ENCODE measurements at places on chromosomes 11 and 22. TPM values are rescaled to one million over a fixed set of nuclear protein-coding genes. Genes with fewer than 3 reads are reported as not detected.

The SAA1 gene
- total RNA-seq: not detected

The FAM118A gene
- total RNA-seq: 72.6 TPM

The ELMOD1 gene
- not detected for total RNA-seq

The CTSF gene
- not detected for total RNA-seq

The PNPLA3 gene
- 2.5 TPM for total RNA-seq

- H3K36me3 ChIP-seq: peaks cover 4% of the 10 kb centered on the region
- H3K4me1 ChIP-seq: peaks cover 12% of the 10 kb centered on the region
- peaks cover 2% of the 10 kb centered on the region for H3K27me3 ChIP-seq
- H3K4me3 ChIP-seq: no peak overlapping the region
These were observed 30.6 kb downstream of the KIRREL3 start for GRCh38 chr11:126969865-126970479.

DNA sequence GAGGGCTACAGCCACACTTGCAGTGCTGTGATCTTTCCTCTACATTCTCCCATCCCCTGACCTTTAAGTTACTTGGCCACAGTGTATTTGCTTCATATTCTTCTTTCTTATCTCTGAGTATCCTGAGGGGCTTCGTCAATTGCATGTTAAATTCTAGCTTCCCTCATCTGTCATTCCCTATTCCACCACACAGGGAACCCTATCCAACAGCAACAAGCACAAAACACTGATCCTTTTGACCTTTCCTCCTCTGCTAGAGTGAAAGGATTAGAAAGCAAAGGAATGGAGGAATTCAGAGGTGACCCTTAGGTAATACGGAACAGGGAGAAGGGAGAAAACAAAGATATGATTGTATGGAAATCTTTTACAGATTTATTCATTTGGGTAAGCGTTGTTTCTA is 1061.7 kb upstream of the TENM4 start:
- no peak overlapping the region for H3K27ac ChIP-seq
- H3K4me3 ChIP-seq: no peak overlapping the region
- H3K27me3 ChIP-seq: no peaks in the 10 kb centered on the region
- DNase-seq: no peak
- H3K4me1 ChIP-seq: no peaks in the 10 kb centered on the region
- no peaks in the 10 kb centered on the region for H3K36me3 ChIP-seq

- H3K27ac ChIP-seq: no peak overlapping the region
- H3K27me3 ChIP-seq: no peaks in the 10 kb centered on the region
- peaks cover 24% of the 10 kb centered on the region for H3K4me1 ChIP-seq
- H3K4me3 ChIP-seq: no peak overlapping the region
- DNase-seq: no peak
These were observed 8.9 kb downstream of the IMMP1L start for GRCh38 chr11:31500560-31500959.

- H3K27me3 ChIP-seq: no peaks in the 10 kb centered on the region
- DNase-seq: no peak
- H3K36me3 ChIP-seq: peaks cover 11% of the 10 kb centered on the region
- peaks cover 74% of the 10 kb centered on the region for H3K4me1 ChIP-seq
These were observed 202.9 kb downstream of the DBX1 start for GRCh38 chr11:19957294-19957943.

GRCh38 chr11:75161506-75162095 is 10.7 kb downstream of the SLCO2B1 start:
- H3K4me3 ChIP-seq: no peak overlapping the region
- H3K27ac ChIP-seq: no peak overlapping the region
- peaks cover 3% of the 10 kb centered on the region for H3K36me3 ChIP-seq
- H3K27me3 ChIP-seq: peaks cover 13% of the 10 kb centered on the region
- no peaks in the 10 kb centered on the region for H3K4me1 ChIP-seq

DNA sequence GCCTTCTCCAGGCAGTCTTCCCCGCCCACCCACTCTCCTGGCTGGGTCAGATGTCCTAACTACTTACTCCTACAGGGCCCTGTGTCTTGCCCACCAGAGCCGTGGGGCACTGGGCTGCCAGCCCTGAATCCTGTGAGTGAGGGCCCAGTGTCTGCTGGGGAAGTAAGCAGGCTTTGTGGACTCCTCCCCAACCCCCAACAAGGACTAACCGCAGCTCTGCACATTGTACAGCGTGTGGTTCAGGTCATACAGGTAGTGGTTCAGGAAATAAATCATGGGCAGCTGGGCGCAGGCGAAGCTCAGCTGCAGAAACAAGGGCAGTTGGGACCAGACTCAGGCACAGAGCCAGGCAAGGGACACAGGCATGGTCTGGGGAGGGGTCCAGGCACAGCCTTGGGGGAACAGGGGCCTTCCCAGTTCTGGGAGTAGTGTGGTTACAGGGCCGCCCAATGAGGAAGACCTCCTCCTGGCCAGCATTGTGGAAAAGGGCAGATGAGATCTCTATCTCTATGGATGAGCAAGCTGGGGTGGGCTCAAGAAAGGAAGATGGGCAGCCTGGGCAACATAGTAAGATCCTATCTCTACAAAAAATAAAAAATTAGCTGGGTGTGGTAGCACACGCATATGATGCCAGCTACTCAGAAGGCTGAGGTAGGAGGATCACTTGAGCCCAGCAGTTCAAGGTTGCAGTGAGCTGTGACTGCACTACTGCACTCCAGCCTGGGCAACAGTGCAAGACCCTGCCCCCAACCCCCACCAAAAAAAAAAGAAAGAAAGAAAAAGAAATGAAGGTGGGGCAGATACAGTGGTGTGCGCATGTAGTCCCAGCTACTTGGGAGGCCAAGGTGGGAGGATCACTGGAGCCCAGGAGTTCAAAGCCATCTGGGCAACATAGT is 5.5 kb downstream of the UNC93B1 start:
- H3K27me3 ChIP-seq: no peaks in the 10 kb centered on the region
- no peaks in the 10 kb centered on the region for H3K36me3 ChIP-seq
- DNase-seq: no peak
- no peak overlapping the region for H3K27ac ChIP-seq
- H3K4me1 ChIP-seq: peaks cover 9% of the 10 kb centered on the region
- no peak overlapping the region for H3K4me3 ChIP-seq

DNA sequence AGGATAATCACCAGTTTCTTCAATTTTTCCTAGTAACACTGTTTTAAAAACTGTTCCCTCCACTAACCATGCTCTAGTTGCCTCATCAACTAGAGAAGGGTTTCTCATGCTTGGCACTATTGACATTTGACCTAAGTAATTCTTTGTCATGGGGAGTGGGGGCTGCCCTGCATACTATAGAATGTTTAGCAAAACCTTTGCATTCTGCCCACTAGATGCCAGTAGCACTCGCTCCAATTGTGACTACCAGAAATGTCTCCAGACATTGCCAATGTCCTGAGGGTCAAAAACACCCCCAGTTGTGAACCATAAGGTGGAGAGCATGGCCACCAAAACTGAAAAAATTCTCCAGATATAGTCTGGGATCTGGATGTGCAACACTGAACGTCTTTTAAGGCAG is 27.6 kb upstream of the BMAL1 start:
- DNase-seq: no peak
- no peak overlapping the region for H3K27ac ChIP-seq
- H3K36me3 ChIP-seq: no peaks in the 10 kb centered on the region
- no peaks in the 10 kb centered on the region for H3K4me1 ChIP-seq

GRCh38 chr22:48920776-48921241 is 906.9 kb downstream of the BRD1 start:
- H3K36me3 ChIP-seq: no peaks in the 10 kb centered on the region
- H3K4me3 ChIP-seq: no peak overlapping the region
- peaks cover 18% of the 10 kb centered on the region for H3K27me3 ChIP-seq
- H3K27ac ChIP-seq: no peak overlapping the region
- H3K4me1 ChIP-seq: no peaks in the 10 kb centered on the region

GRCh38 chr11:64765291-64765850 is 5.6 kb upstream of the PYGM start:
- peak overlapping the region; percentile 36 for H3K27ac ChIP-seq
- H3K4me3 ChIP-seq: no peak overlapping the region
- H3K4me1 ChIP-seq: peaks cover 31% of the 10 kb centered on the region
- no peaks in the 10 kb centered on the region for H3K27me3 ChIP-seq
- DNase-seq: peak; percentile 64
- peaks cover 55% of the 10 kb centered on the region for H3K36me3 ChIP-seq

DNA sequence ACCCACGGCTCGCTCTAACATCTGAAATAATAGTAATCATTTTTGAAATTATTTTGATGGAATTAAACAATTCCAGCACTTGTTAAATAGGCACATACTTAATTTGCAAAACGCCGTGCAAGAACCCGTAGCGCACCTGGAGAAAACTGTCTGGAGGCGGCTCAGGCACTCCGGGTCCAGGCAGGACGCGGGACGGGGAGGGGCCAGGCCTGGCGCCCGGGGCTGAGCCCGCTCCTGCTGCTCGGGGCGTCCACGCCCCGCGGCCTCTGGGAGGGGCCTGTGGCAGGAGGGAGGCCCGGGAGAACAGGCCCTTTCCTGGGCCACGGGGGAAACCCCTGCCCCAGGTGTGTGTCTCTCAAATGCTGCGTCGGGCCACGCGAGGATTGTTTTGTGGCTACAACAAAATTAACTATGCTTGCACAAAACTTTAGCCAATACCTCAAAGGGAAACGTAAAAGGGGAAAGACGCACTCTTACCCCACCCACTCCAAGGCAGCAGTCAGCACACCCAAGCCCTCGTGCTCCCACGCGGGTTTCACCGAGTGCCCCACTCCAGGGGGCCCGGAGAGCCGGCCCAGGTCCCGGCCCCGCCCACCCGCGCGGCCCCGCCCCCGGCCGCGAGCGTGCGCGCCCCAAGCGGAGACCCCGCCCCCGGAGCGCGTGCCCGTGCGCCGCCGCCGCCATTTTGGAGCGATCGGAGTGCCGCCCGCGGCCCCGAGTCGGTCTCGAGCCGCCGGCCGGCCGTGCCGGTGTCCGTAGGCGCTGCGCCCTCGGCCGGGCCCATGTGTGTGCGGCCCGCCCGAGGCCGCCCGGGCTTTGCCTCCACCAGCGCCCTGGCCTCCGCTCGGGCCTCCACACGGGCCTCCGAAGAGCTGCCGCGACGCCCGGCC is at the start of gene PPP6R2:
TSS of gene PPP6R2 (plus strand) at position 677 of the 890 bp plus-strand sequence. CDS start 50,582 bp downstream, outside the sequence.
- H3K27ac ChIP-seq: peak within 1 kb of the TSS; percentile 88
- peak; percentile 89 for DNase-seq
- H3K4me1 ChIP-seq: peaks cover 8% of the 10 kb centered on the region
- no peaks in the 10 kb centered on the region for H3K27me3 ChIP-seq
- no peaks in the 10 kb centered on the region for H3K36me3 ChIP-seq

- H3K4me1 ChIP-seq: no peaks in the 10 kb centered on the region
- peaks cover 4% of the 10 kb centered on the region for H3K27me3 ChIP-seq
These were observed 265.7 kb downstream of the BRD1 start for GRCh38 chr22:49561976-49562375.

DNA sequence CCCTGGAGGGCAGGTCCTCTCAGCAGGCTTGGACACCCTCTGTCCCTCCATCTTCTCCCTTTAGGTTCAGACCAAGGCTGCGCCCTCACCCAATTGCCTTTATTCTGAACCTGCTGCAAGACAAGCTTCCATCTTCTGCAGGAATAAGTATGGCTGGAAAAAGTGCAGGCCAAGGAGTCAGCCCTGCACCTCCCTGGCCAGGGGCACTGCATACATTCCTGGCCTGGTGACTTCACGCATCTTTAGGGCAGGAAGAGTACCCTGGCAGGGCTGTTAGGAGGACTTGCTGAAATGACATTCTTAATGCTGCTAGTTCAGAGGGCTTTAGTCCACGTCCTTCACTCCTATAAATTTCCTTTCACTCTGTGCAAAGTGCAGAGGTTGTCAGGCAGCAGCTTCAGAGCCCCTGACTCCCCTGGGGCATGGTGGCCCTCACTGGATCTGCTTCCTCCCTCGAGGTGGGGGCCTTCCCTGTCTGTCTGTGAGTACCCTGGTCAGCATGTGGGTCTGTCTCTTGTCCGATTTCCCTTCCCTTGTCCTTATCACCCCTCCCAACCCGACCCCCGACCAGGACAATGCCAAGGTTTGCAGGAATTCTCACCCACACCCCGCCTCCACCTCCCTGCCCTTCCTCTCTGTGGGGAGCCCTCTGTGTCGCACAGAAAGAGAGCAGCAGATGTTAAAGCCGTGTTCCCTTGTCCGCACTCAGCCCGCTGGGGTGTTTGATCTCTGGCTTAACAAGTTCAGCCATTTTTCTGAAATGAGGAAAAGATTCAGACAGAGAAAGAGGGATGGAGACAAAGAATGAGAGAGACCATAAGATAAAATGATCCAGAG is 124.5 kb upstream of the SYT13 start:
- H3K4me1 ChIP-seq: peaks cover 34% of the 10 kb centered on the region
- DNase-seq: no peak
- H3K36me3 ChIP-seq: no peaks in the 10 kb centered on the region
- H3K4me3 ChIP-seq: no peak overlapping the region
- no peak overlapping the region for H3K27ac ChIP-seq

DNA sequence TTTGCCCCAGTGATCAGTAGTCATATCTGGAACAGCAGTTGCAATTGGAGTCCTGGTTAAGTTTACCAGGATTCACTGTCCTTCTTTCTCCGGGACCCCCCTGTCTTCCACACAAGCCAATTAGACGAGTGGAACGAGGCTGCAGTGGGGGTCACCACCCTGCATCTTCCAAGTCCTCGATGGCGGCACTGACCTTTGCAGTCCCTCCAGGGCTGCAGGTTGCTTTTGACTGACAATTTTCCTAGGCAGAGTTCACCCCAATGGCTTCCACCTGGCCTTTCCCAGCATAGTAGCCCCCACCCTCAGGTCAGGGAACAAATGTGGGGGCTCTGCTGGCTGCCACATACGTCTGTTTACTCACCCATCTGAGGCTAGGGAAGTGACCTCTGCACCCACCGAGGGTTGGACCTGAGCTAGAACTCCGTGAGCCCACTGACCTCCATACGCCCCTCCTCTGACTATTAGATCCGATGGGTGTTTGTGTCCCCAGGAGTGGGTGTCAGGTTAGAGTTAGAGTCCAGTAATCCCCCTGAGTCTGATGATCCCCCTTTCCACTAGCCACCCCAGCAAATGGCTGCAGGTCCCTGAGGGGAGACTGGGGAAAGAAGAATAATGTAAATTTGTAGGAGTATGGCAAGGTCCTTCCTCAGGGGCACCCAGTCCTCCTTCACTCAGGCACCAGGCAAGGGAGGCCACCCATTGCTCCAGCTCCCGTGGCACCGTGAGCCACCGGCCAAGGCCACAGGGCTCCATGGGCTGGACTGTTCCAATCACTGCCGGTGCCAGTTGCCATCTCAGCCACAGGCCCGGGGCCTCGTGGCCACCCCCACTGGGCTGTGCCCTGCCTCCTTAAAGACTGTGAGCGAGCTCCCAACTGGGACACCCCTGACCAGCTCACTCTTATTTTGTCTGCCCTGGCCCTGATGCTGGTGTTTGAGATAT is 5.5 kb downstream of the C11orf21 start:
- no peaks in the 10 kb centered on the region for H3K36me3 ChIP-seq
- no peak overlapping the region for H3K4me3 ChIP-seq
- H3K27ac ChIP-seq: no peak overlapping the region
- peaks cover 19% of the 10 kb centered on the region for H3K27me3 ChIP-seq

GRCh38 chr11:70751142-70751734 is 352.9 kb downstream of the CTTN start:
- H3K27ac ChIP-seq: no peak overlapping the region
- peaks cover 4% of the 10 kb centered on the region for H3K4me1 ChIP-seq
- no peak overlapping the region for H3K4me3 ChIP-seq
- H3K36me3 ChIP-seq: peaks cover 10% of the 10 kb centered on the region
- H3K27me3 ChIP-seq: peaks cover 1% of the 10 kb centered on the region

GRCh38 chr11:86034710-86035109 is 34.2 kb downstream of the PICALM start:
- no peak for DNase-seq
- H3K36me3 ChIP-seq: peaks cover 5% of the 10 kb centered on the region
- peaks cover 71% of the 10 kb centered on the region for H3K4me1 ChIP-seq
- no peaks in the 10 kb centered on the region for H3K27me3 ChIP-seq
- peak overlapping the region; percentile 14 for H3K27ac ChIP-seq
